ENCODE measurements at places on chromosomes 2 and 18.
A peak's percentile ranks its signal among the peaks of the same experiment; 100 is the strongest.

- DNase-seq, result no peak
Measured at GRCh38 chr2:29527947-29528346, 393.4 kb downstream of the ALK start.

GRCh38 chr18:3305354-3305762 lies 43.4 kb downstream of the MYL12B start:
- no peak for DNase-seq

GRCh38 chr2:133885847-133886246 lies 317.6 kb upstream of the NCKAP5 start:
- DNase-seq, result no peak

GRCh38 chr2:237754182-237754581 lies 44.4 kb upstream of the RBM44 start:
- no peak for DNase-seq

DNA sequence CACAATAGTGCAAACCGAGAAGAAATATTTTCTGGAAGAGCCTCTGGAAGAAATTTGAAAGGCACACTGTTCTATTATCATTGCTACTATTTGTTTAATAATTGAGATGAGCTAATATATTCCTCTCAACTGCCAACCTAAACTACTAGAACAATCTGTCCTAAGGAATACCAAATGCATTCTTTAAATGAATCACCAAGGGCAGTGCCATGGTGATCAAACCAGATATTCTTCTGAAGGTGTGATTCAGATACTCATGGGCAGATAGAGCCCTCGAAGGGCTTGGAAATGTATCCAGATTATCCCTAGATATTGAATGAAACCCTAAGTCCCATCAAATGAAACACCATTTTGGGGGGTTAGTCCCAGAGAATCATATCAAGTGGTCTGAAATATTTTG lies 76.6 kb downstream of the FIGN start:
- no peak for DNase-seq

GRCh38 chr18:30748541-30748940 lies 294.0 kb downstream of the DSC3 start:
- DNase-seq, result no peak

DNA sequence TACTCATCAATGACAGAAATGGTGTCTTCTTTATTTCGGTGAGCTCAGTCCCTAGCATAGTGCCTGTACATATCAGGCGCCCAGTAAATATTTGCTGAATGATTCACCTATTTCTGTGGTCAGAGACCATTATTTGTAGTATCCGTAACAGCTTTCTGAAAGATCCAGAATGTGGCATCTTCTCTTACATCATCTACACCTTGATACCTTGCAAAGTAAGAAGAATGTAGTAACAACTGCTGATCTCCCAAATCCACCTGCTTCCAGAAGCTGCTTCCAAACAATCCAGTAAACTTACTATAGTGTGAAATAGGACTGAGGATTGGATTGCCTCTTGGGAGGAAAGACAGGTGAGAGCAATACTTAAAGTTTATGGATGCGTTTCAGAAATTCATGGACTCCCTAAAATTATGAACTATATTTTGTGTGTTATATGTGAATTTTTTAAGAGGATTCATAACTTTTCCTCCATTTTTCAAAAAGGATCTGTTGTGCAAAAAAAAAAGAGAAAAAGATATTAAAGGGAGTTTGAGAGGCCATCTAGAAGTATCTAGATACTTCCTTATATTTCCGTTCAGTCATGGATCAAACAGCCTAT lies 945 bp upstream of the ASXL2 start:
- DNase-seq, result no peak

- no peak for DNase-seq
Measured at GRCh38 chr18:40917056-40917455, 1038.0 kb upstream of the PIK3C3 start.

DNA sequence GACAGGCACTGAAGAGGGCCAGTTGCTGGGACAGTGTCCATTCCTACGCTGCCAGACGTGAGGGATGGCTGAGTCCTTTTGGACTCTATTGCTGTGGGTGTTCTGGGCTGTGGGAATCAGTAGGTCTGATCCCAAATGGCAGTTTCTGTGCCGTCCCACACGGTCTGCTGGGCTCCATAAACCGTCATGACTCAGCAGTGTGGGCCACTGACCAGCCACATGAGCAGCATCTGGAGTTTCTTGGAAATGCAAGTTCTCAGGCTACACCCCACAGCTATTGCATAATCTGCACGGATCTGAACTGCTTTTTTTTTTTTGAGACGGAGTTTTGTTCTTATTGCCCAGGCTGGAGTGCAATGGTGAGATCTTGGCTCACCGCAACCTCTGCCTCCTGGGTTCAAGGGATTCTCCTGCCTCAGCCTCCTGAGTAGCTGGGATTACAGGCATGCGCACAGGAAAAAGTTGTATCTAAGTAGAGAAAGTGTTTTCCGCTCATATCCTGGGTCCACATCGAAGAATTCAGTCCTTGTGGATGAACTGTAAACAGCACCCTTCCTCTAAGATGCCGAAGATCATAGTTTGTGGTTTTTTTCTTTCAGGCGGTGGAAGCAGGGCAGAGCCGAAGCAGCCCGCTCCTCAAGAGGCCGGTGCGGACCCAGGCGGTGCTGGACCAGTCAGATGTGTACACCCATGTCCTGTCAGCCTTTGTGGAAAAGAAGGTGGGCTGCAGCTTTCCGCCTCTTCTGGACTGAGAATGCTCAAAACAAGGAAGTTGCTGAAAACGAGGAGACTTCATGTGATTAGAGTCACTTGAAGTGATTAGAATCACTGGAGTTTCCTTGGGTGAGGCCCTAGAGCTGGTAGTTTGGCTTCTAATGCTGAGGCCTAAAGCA lies 25.5 kb downstream of the RMC1 start:
- peak; percentile 71 for DNase-seq

DNA sequence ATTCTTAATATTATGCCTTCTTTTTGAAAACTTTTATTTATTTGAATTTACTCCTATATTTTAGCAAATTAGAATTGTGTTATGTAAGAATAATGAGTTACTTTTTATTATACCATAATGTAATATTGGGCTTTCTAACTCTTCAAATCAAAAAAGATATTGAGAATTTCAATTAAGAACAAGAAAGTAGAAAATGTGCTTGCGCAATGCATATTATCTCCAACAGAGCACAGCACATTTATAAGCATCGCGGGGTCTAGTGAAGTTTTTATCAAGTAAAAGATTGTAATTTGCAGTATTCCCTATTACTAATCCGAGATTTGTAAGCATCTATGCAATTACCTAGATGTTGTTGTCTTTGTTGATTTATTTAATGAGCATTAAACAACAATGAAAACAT lies 829.1 kb upstream of the CNTNAP5 start:
- DNase-seq, result no peak

- DNase-seq, result no peak
Measured at GRCh38 chr2:5818961-5819600, 126.9 kb downstream of the SOX11 start.
